Endothelial cell of umbilical vein (primary cell): ENCODE measurements at places on chromosomes 11 and 22.

DNA sequence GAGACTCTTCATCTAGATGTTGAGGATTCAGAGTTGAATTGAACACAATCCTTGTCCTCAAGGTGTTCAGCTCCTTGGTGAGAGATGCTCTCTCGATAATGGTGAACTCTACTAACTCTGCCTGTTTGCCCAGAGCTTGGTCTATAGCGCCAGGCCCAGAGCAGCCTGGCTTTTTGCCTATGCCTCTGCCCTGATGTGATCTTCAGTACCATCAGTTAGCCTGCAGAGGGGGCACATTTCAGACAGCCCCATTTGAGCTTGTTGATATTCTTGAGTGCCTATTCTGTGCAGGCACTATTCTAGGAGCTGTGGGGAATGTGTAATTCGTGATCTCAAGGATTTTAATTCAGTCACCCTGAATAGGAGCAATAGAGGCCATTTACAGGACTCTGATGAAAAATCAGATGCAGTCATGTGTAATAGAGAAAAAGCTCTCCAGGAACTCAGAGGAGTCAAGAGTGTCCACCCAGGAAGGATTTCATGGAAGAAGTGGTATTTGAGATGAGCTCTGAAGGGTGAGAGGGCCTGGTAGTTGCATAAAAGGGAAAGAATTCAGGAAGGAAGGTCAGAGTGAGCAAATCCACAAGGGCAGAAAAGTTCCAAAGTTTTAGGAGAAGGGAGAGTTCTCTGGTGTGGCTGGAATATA, 19.3 kb downstream of the GTPBP1 start:
- peak; percentile 50 for DNase-seq

DNA sequence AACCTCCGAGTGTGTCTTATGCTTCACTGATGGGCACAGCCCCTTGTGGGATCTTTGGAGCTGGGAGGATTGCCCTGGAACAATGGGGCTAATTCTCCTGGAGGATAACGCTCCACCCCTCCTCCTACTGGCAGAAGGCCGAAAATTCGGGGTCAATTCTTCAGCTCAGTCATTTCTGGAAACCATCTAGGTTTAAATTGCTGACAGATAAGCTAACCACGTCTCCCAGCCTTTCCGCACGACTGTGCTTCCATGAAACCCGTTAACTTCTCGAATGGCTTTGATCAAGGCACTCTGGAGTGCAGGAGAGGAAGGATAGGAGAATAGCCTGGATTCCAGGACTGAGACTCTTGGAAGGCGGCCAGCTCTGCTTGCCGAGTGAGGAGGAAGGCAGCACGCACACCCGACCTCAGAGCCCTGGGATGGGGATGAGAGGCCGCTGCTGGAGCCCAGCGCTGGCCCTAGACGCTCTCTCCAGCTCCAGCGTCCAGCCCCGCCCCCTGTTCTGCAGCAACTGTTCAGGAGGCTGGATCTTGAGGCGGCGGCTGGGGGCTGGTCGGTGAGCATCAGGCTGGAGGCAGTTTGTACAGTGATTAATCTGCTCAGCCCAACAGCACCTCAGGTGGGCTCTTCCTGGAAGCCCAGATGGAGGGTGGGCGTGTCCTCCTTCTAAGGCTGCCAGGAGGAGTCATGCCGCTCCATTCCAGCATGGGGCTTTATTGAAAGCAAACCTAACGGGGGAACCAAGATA, 176.7 kb upstream of the NCAM1 start:
- DNase-seq: no peak

- DNase-seq: no peak
Observed at GRCh38 chr11:94885133-94885532, 88.2 kb downstream of the CWC15 start.

DNA sequence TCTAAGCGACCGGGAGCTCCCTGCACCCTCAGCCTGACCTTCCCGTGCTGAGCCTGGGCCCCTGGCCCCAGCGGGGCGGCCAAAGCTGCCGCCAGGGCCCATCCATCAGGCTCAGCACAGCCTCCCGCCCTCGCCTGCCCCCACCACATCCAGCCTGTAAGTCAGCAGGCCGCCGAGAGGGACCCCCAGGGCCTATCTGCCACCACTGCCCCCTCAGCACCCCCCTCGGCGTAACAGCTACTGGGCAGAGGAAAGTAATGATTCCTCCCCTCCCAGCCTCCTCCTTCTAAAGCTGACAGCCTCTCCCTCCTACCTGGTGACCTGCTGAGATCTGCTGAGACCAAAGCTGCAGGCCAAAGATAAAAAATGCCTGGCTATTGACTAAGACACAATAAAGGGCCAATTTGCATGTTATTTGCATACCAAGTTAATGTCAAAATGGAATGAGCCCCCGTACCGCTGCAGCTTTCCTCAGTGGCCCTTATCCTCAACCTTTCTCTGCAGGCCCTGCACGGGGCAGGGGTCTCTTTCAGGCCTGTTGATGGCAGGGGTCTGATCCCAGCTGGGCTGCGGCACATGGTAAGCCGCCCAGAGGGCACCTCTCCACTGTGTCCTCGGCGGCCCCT, 51.6 kb downstream of the RPUSD4 start:
- DNase-seq: no peak

- DNase-seq: peak; percentile 90
Observed at GRCh38 chr22:37752189-37753087, 55.3 kb upstream of the GCAT start.

- no peak for DNase-seq
Observed at GRCh38 chr11:32400670-32401369, 34.5 kb downstream of the WT1 start.

GRCh38 chr11:2268729-2269600, 1.4 kb downstream of the ASCL2 start:
- DNase-seq: no peak

DNA sequence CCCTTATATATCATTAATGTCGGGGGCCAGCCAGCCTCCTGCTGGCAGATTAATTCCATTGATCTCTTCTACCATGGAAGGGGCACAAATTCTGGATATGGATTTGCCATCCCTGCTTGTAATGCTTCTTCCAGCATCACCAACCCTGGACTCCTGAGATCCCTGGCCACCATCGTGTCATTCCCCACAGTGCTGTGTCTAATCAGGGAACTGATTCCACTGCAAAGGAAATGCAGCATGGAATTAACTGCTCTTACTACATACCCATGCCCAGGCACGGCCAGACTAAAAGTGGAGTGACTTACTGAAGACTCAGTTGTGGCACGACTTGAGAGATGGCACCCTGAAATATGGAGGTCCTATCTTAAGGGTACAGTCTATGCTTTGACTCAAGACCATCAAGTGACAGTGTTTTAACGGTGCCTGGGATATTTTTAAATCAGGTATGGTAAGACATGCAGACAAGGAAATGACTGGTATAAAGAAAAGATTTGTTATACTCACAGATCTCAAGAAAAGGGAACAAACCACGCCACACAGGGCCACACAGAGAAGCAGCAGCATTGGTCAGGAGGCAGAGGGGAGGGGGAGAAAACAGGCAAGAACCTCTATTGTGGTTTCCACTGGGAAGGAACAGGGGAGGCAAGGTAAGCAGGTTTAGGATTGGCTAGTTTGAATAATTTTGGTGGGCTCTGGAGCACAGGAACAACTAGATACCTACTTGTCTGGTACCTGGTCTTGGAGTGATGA, 65.1 kb downstream of the IGLL5 start:
- DNase-seq: no peak

DNA sequence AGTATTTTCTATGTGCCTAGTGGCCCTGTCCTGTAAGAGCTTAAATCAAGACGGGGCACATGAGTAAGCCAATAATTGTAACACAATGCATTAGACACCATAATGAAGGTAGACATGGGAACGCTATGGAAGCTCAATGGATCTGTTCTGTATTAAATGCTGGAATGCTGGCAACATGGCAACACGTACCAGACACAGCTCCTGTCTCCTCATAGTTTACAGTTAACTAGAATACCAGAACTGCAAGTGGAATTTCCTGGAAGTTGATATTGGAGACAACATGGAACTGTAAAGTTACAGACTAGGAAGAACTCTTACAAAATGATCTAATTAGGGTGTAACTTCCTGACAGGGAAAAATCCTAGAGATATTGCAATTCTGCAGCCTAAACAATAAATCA, 12.4 kb downstream of the P4HA3 start:
- DNase-seq: no peak

DNA sequence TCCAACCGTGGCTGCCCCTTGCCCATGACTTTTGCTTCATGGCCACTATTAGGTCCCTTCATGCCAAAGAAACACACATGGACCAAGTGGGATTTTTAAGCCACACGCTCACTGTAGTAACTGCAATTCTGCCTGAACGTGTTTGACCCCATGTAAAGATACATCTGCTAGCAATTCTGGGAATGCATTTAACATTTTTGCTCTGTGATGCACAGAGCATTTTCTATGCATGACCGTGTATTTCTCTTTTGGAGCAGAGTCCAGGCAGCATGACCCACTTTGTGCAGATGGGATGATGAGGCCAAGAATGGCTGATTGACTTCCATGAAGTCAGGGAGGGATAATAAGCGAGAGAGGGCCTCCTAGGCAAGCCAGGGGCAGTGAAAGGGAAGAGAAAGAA, 108.5 kb downstream of the TP53I11 start:
- DNase-seq: no peak

- DNase-seq: no peak
Observed at GRCh38 chr22:50696251-50696798, 23.7 kb downstream of the SHANK3 start.

GRCh38 chr11:10265936-10266335, 28.1 kb downstream of the SBF2 start:
- DNase-seq: no peak

DNA sequence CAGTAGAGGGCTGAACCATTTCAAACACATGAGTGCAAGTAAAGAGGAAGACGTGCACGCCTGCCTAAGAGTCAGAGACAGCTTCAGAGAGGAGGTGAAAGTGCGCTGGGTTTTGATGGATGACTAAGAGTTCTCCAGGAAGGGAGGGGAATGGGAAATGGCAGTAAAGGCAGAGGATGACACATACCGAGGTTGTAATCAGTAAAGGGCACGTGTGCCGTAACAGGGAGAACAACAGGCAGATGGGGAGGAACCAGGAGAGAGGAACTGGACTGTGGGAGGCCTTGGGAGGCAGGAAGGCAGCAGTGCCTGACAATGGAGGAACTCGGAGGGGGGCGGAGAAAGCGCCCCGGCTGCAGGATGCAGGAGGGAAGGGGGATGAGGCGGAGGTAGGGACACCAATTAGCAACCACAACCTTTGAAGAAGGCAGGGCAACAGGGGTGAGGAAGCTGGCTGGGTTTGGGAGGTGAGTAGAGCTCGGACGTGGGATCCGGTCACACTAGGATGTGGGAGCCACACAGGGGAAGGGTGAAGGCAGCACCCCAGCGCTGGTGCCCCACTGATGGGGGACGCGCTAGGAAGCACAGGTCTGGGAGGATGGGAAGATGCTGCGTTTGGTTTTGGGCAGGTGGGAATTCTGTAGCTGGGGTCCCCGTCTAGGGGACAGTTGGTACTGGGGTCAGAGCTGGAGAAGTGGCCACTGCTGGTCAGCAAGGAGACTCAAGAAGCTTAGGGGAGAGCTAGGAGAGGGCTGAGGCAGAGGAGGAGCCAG, 67.4 kb downstream of the SCUBE1 start:
- DNase-seq: peak; percentile 48

GRCh38 chr11:8913961-8914660, 3.1 kb downstream of the AKIP1 start:
- peak; percentile 57 for DNase-seq

DNA sequence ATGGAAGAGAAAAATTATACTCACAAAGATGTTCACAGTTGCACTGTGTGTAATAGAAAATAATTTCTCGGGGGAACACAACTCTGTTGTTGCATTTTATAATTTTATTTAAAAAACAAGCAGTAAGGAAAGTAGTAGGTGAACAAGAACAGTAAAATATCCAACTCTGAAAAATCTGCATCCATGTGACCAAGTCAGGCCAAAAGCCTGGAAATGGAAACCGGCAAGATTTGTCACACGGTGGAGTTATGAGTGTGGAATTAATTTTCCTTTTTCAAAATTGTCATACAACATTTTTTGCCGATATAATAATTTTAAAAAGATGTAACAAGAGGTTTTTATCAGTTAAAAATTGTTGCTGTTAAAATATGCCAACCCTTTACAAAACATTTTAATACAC, 1421.5 kb downstream of the BRD1 start:
- no peak for DNase-seq

DNA sequence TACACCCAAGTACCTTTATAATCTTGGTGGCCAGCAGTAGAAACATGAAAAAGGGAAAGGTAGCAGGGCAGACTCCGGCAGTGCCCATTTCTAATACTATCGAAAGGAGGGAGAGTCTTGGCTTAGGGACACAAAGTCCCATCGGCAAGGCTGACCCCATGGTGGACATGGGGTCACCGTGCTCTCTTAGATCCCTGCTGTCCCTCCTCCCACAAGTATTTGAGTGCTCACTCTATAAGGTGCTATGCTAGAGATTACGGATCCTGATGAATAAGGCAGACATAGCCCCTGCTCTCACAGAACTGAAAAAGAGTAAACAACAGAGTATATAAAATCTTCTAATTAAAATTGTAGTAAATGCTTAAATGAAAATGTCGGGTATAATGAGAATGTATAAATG, 172.4 kb upstream of the PITPNB start:
- no peak for DNase-seq

DNA sequence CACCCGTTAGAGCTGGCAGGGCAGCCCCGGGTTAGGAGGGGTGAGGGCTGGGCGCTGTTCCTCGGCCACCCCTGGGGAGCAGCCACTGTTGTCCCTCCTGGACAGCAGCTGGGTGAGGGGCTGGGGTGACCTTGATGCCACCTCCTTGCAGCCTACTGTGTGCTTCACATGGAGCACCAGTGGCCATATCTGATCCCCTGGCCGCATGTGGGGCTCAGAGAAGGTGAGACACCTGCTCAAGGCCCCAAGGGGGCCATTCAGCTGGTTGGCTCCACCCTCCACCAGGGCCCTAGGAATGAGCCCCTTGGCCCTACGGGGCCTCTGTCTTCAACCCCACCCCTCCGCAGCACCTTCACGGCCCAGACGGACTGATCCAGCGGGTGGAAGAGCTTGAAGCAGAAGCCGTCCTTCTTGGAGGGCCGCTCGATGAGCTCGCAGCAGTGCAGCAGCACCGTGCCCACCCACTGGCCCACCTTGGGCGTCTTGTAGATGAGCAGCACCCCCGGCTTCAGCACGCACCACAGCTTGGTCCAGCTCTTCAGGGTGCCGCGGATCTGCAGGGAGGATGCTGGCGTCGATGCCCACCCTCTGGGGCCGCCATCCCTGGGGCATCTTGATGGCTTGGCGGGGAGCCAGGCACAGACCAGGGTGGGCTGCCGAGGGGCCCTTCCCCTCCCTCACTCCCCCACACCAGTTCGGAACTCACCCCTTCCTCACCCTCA, 44.9 kb downstream of the OSBPL5 start:
- no peak for DNase-seq

- DNase-seq: peak; percentile 89
Observed at GRCh38 chr11:119728651-119729580, at the start of gene NECTIN1. NECTIN1 (minus strand) TSS chr11:119729200; CDS start chr11:119728553, 647 bp downstream.

GRCh38 chr11:14144934-14145333, 182.4 kb downstream of the SPON1 start:
- DNase-seq: no peak

GRCh38 chr11:119756169-119756865, 27.3 kb upstream of the NECTIN1 start:
- DNase-seq: no peak

- DNase-seq: no peak
Observed at GRCh38 chr11:127649071-127649470, 648.5 kb upstream of the KIRREL3 start.
